ENCODE measurements at places on chromosomes 1 and 21. TPM values are rescaled to one million over a fixed set of nuclear protein-coding genes. Genes with fewer than 3 reads are reported as not detected.

DNA sequence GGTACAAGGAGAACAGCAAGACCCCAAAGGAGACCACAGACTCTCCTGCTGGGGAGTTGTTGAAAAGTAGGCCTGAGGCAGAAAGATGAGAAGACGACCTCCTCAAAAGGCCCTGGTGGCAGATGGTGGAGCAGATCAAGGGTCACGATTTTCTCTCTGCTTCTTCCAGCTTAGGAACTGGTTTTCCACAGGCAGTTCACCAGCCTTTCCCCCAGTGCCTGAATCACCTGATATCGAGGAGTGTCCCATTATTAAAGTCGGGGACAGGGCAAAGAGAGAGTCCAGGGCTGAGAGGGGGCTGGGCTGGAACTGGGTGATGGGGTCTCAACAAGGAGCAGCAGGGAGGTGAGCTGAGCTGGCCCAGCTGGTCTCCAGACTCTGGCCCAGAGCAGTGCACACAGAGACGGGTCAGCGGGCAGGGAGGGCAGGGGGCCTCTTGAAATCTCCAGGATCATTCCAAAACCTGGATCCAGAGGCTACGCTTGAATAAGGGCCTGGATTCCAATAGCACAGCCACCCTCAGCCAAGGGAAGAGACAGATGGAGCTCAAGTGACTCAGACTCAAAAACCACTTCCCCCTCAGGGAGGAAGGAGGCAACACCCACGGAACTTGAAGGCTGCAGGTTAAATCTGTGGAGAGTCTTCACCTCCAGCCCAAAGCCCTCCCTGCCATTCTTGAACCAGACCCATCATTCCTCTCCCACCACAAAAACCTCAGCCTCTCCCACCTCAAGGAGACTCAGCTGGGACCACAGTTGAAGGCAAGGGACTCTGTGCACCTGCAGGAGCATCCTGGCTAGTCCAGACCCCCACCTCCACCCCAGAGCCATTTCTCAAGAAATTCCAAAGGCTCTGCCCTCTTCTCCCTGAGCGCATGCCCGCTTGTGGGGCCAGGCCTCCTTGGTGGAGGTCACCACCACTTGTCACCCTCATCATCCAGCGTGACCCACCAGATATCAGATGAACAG, at the start of gene S100A5:
Gene S100A5 (minus strand): TSS at position 541 of the 968 bp plus-strand sequence. CDS start 743 bp downstream, outside the sequence.
- DNase-seq, result no peak

- DNase-seq, result no peak
Measured at GRCh38 chr1:10265900-10266299, 55.5 kb downstream of the KIF1B start.

GRCh38 chr1:60983701-60984061, 98.7 kb upstream of the NFIA start:
- DNase-seq, result no peak

DNA sequence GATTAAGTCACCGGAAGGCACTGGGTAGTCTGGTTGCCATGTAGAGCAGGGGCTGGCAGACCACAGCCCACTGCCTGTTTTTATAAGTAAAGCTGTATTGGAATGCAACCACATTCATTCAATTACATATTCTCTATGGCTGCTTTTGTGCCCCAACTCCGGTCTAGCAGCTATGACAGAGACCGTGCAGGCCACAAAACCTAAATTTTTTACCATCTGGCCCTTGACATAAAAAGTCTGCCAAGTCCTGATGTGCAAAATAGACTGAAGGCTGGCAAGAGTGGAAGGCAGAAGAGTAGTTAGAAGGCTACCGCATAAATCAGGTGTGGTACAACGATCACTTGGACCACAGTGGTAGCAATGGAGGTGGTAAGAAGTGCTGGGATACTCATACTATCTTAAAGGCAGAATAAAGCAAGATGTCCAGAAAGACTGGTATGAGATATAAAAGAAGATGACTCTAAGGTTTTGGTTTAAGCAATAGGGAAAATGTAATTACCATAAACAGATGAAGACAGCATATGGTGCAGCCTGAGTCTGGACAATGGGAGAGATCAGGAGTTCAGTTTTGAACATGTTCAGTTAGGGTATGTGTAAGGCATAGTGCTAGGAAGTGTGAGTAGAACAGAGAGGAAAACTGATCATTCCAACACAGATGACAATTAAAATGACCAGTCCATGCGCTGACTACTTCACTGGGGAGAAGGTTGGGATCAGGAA, 37.2 kb downstream of the EGLN1 start:
- DNase-seq, result no peak

Gene SMPDL3B
- 8.0 TPM for polyA plus RNA-seq

DNA sequence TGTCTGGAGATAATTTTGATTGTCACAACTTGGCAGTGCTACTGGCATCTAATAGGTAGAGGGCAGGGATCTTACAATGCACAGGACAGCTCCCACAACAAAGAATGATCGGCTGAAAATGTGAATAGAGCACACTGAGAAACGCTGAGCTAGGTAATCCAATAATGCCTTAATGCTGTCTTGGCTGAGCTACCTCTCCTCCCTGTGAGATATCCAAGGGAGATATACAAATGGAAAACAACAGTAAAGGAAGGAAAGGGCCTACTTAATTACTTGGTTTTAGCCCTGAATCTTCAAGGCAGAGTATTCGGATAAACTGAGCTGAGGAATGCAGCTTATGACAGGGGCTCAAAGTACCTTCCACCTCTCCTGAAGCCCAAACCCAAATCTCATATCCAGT, 2.9 kb downstream of the DNASE2B start:
- no peak for DNase-seq

DNA sequence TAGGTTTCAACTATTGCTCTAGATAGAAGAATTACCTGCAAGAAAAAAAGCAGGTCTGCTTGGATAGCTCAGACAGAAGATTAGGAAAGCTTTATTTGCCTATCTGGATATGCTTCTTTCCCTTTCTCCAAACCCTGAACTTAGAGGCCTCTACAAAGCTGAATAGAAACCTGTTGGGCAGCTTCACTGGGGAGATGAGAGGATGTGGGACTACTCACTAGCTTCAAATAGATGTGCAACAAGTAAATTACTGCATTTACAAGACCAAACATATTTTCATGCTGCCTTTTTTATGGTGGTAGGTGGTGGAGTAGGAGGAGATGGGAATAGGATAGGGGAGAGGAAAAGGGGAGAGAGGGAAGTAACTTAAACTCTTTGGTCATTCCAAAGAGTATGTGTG, 6.4 kb downstream of the CLCA2 start:
- peak; percentile 38 for DNase-seq

Gene KIAA0040
- 17.3 TPM for polyA plus RNA-seq

DNA sequence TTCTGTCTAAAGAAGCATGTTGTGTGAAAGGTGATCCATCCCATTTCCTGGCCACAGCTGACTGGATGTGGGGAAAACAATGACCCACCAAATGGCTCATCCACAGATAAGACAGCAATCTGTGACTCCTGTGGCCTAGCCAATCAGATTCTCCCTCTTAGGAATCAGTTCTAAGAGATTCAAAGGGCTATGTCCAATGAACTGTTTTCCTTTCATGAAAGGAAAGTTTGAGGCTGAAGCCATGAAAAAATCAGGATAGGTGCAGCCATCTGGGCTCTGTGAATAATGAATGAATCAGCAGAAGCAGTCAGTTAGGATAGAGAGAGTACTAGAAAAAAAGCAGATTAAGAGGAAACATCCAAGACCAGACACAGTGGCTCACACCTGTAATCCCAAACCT, 164.7 kb downstream of the NRIP1 start:
- no peak for DNase-seq

Gene SYT14
- 0.03 TPM for polyA plus RNA-seq

DNA sequence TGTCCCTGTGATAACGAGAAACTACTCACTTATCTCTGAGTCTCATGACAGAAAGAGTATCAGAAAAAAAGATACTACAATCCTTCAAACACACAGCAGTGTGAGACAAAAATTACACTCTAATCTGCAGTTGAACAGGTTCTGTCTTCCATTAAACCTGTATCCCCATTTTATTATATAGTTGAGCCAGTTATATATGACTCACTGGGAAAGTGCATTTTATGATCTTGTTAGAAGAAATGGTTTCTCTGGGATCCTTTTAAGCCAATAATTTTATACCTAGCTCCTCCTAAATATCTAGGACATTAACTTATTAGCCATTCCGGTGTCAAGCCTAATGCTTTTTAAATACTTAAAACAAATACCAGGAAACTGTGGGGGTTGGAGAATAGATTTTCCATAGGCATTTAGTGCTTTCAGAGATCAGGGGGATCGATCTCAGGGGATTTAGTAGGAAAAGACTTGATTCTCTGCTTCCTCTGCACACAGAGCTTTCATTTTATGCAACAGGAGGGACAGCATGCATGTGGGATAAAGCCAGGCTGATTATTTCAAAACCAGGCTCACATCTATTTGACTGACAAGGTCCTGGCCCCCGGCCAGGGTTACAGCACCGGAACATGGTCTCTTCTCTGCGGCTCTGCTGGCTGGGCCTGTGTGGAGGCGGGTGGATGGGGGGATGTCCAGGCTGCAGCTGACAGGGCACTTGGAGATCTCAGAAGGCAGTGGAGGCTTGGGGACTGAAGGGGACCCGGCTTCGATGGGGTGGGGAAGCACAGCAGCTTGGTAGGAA, 310.6 kb downstream of the DISC1 start:
- no peak for DNase-seq

Gene MPL
- not detected for polyA plus RNA-seq

Gene TRIM46
- polyA plus RNA-seq, result 0.58 TPM

DNA sequence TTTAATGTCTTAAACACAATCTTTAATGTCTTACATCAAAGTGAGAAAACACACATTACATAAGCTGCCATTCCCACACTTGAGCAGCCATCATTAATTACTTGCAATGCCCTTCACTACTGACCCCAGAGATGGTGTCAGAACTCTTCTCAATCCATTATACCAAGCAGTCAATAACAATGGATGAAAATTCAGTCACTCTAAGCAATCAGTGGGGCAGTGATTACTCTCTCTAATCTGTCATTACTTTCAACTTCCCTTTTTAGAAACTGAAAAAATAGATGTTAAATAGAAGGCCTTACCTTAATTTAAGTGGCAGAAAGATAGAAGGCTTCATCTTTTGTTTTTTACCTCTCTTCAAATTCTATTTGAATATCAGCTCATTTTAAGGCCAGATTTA, 9.7 kb upstream of the FRRS1 start:
- no peak for DNase-seq

DNA sequence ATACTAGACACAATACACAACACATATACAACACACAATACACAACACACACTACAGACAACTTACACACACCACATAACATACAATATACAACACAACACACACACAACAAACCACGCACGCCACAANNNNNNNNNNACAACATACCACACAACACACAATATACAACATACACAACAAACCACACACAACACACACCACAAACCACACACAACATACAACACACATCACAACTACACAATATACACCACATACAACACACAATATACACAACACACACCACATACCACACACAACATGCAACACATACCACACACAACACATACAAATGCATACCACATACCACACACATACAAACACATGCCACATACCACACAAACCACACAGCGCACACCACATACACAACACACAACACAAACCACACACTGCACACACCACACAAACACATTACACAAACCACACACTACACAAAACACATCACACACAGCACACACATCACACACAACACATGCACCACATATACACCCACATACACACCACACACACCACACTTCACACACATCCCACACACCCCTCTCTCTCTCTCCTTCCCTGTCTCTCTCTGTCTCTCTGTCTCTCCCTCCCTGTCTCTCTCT, 108.3 kb downstream of the ETS2 start:
- DNase-seq, result no peak

Gene ZNF593OS
- polyA plus RNA-seq, result not detected

DNA sequence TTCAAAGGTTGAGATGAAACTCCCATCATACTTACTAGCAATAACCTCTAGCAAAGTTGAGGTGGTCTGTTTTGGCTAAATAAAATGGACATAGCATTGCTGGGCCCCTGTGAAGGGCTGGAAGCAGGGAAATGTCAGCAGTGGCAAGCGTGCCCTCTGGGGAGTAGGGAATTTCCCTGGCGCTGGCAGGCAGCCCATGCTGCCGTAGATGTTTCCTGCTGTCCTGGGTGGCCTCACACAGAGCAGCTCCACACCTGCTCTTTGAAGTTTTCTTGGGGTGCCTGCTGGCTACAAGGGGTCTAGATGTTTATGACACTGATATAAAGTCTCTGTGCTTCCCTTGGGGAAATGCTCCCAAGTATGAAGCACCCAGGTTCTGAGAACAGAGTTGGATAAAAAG, 30.2 kb downstream of the ADARB1 start:
- DNase-seq, result peak; percentile 68

DNA sequence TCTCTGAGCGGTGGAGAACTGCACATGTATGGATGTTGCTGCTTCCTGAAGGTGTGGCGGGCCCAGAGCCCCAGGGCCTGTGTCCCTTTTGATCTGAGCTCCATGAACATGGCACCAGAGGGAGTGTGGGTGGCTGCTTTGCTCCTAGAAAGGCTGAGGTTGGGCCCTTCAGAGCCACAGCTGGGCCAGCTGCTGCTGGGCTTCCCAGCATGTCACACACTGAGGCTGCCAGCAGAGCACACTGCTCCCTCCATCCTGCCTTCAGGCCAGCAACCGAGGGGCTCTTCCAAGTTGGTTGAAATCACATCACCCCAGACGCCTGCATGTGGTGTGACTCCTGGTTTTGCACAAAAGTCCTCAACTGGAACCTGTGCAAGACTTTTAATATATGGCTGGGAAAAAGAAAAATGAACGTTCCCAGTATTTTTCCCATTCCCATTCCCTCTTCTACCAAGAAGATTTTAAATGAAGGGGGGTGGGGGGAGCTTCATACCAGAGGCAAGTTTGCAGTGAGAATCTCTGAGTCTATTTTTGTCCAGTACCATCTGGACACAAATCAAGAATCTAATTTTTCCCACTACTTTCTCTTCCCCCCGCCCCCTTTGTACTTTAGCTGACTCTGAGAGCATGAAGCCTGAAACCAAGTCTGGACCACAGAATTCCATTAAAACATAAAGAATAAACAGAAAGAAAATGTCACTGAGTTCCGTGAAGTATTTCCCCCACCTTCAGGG, 26.2 kb upstream of the NGF start:
- no peak for DNase-seq

- no peak for DNase-seq
Measured at GRCh38 chr1:39623053-39623452, 16.4 kb downstream of the HEYL start.

GRCh38 chr1:3349161-3349967, 105.1 kb upstream of the ARHGEF16 start:
- peak; percentile 86 for DNase-seq
